ENCODE measurements at places on chromosomes 2 and 18. TPM values are rescaled to one million over a fixed set of nuclear protein-coding genes. Genes with fewer than 3 reads are reported as not detected.

GRCh38 chr2:233965032-233965603 lies 47.9 kb downstream of the TRPM8 start:
- no peak overlapping the region for H3K27ac ChIP-seq
- H3K36me3 ChIP-seq, result no peaks in the 10 kb centered on the region

DNA sequence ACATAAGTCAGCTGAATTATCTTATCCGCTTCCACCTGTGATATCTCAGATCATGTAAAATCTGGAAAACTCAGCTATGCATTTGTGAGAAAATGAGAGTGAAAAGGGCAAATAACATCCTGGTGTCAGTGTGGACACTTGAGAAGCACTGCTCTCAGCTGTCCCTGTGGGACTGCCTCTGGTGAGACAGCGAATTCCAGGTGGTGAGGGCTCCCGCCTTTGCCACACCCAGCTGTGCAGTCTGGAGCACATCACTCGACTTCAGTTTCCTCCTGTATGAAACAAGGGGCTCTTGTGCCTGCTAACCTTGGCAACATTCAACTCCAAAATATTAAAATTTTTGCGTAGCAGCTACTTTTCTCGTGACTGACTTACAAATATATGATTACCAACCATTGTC lies 194.9 kb upstream of the BOD1L2 start:
- H3K4me3 ChIP-seq, result no peak overlapping the region
- H3K4me1 ChIP-seq, result no peaks in the 10 kb centered on the region
- H3K27ac ChIP-seq, result no peak overlapping the region
- H3K27me3 ChIP-seq, result no peaks in the 10 kb centered on the region
- H3K36me3 ChIP-seq, result no peaks in the 10 kb centered on the region
- DNase-seq, result no peak

GRCh38 chr2:171407030-171407675 lies 26.6 kb downstream of the METTL8 start:
- H3K4me1 ChIP-seq, result no peaks in the 10 kb centered on the region
- no peaks in the 10 kb centered on the region for H3K27me3 ChIP-seq
- no peak overlapping the region for H3K27ac ChIP-seq
- no peak for DNase-seq
- H3K4me3 ChIP-seq, result no peak overlapping the region

RASGRP3 gene
- total RNA-seq, result 5.4 TPM

CHAC2 gene
- total RNA-seq, result 1.8 TPM
